Left lung (tissue), 14 donors: ENCODE measurements at places on chromosomes 13 and 19.

DNA sequence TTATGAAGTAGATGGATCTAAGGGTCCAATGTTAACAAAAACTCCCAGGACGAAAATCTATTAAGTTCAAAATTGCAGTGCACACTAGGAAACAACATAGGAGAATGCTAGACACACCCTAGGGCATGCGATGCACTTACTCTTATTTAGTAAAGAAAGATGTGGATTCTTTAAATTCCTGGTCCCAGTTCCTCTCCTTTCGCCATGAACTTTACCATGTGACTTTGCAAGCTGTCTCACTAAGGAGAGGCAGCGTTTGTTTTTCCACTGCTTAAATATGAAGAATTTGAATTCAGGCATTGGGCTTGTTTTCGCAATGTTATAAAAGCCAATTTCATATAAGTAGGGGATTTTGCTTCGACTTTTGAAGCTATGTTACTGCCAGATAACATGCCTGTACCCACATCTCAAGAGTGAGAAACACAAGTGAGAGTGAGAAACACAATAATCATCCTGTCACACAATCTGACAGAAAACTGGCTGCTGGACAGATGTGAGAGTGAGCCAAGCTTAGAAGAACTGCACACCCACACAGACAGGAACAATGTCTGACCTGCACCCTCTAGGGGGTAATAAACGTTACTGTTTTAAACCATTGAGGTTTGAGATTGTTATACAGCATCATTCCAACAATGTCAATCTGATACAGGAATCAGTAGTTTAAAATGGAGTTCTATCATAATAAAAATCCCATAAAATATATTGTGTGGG is 1308.4 kb downstream of the SLITRK5 start:
- DNase-seq, result no peak

DNA sequence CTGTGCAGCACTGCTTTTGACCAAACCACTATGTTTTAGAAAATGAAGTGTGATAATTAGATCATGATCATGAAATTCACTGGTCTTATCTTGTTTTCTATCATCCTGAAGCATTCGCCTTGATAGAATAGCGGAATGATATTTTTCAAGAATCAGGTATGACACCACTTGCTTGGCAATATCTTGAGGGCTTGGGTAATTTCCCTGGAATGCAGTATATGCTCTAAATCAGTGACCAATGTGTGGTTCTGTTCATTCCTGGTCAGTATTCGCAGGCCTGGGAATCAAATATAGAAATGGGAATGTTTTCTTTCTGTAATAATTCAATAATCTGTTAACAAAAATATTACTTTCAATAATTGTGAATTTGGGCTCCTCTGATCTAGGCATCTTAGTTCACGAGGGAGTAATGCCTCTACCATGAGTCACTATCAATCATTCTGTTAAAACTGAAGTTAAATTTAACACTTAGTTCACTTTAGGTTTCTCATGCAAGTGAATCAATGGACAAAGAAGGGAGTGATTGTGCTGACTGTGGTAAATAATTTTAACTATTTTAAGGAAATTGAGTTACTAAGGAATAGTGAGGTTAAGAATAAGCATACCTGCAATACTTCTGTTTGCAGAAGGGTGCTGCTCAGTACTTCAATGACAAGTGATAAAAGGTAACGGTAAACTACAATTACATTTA is 137.9 kb downstream of the PCDH20 start:
- DNase-seq, result no peak

DNA sequence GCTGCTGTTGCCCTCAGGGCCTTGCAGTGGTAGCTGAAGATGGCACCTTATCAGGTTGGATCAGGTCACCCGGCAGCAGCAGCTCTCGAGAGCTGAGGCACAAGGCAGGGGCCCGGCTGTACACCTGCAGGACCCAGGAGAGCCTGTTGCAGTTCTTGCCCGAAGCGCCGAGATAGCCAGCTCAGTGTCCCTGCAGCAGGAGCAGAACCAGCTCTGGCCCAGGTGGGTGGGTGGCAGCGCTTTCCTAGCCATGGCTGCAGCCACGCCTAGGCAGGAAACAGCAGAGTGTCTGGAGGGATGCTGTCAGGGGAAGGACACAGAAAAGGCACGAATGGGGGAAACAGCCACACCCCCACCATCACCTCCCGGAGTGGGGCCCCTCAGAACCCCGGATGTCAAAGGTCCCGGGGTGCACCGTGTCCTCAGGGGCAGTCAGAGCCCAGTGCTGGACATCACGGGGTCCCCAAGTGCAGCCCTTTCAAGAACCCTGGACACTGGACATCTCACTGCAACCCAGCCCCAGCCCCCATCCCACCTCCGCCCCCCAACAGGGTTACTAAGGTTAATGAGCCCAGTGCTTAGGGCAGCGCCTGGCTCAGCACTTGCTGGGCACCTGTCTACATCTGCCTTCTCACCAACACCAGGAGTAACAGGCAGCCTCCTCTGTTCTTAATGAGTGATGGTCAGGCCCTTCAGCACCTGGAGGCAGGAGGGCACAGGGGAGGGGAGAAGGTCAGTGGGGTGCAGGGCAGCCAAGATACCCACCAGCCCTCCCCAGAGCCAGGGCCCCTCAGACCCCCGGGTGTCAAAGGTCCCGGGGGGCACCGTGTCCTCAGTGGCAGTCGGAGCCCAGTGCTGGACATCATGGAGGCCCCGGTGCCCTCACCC is 8.7 kb downstream of the ACP4 start:
- DNase-seq, result no peak

DNA sequence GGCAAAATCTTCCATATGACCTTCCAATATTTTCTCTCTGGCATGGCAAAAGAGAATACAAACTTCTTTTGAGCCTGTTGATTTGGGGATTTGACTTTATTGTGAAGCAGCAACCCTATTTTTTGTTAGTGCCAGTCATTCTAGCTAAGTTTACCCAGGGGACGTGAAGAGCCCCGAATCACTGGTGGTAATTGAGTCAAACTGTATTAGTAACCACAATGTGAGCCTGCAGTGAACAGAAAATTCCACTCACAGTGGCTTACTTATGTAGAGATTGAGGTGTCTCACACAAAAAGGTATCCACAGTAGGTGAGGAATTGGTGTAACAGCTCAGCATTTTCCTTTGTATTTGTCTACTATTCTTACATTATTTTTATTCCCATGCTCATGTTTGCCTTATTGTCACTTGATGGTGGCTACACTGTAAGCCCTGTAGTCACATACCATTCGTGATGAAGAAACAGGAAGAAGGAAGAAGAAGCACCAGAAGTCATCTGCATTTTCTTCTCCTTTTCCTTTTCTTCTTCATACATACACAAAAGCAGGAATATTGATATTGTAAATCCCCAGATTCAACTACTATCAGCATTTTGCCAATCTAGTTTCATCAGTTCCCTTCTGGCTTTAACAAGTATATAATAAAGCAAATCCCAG is 33.3 kb upstream of the MYCBP2 start:
- DNase-seq, result no peak

GRCh38 chr13:41654796-41655195 is 197.4 kb downstream of the RGCC start:
- no peak for DNase-seq

DNA sequence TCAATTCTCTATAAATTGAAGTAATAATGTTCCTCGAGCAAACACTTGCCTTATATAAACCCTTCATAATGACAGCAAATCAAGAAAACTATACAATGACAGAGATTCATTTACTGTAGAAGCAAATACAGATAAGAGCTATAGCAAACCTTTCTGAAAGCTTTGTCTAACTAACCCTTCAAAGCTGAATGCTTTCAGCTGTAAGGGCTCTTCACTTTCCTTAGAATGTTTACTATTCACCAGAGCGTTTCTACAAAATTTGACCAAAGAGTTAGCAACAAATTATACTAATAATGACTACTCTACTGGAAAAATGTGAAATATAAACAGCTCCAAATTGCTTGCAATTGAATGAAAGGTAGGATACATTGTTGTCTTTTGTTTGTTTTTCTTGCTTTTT is 218.1 kb downstream of the SLITRK5 start:
- DNase-seq, result no peak

- no peak for DNase-seq
These were observed 59.5 kb downstream of the MYCBP2 start for GRCh38 chr13:77267362-77267761.

DNA sequence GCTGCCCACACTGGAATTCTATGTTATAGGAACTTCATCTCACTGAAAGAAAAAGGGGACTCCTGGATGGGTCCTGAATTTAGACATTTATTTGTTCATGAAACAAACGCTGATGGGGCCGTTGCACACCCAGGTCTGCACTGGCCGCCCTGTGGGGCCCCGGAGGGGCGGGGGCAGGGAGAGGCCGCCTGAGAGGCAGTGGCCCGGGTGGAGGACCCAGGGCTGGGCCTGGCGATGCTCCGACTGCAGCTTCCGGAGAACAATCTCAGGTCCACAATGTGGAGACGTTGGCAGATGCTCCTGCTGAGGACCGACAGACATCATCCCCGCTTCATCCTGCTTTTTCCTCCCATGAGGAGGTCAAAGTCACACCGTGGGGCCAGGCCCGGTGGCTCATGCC is 16.3 kb upstream of the PTBP1 start:
- DNase-seq, result no peak
